ENCODE measurements at places on chromosomes 7 and 10.

DNA sequence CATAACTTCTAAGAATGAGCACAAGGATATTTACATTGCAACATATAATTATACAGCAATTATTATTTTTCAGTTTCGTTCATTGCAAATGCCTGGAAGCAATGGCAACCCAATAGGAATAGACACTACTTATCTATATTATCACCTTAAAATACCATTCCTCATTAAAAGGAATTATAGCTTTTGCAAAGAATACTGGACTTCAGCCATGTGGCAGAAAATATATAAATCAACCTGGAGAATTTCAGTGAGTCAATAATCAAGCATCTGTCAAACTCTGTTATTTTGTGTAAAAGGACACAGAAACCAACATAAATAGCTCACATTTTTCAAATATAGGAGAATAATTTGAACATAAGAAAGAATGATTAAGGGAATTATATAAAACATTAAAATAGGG, 96.1 kb upstream of the SEMA3C start:
- DNase-seq: no peak

GRCh38 chr7:95660023-95660434, 63.7 kb upstream of the PDK4 start:
- DNase-seq: no peak

GRCh38 chr10:14371581-14371980, 40.9 kb upstream of the FRMD4A start:
- no peak for DNase-seq

DNA sequence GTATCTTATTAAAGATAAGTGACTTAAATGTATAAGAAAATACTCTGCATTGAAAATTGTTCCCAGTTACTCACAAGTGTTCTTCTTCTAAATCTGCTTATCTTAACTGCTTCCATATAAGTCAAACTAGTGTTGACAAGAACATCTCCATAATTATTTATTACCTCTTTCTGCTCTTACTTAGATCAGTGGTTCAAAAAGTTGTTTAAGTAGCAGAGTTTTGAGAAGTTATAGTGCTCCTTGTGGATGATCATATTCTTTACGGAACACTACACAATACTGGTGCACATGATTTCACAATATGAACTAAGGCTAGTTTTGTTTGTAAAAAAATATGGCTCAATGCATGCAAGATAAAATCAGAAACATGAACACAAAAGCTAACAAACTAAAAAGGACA, 168.4 kb downstream of the SEMA3D start:
- DNase-seq: no peak
